ENCODE measurements at places on chromosomes 4 and X.

- DNase-seq = peak; percentile 1
Observed at GRCh38 chrX:30489323-30489722, 88.2 kb downstream of the TASL start.

DNA sequence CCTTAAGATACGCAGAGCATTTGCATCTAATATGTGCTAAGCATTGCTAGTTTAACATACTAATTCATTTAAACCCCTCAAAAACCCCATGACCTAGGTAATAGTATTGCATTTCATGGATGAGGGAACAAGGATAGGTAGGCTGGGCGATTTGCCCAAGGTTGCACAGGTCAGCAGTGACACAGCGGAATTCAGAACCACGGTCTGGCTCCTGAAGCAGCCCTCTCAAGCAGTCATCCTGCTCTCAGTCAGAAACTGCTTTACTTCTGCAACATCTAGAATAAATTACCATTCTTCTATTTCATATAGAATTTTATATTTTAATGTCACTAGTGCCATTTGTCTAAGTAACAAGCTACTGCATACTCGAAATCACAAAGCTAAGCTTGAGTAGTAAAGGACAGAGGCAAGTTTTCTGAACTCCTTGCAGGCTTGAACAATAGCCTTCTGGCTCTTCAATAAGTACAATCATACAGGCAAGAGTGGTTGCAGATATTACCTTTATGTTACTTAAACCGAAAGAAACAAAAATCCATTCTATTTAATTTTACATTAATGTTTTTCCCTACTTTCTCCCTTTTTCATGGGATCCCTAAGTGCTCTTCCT, 555 bp upstream of the SPP1 start:
- no peak for DNase-seq

DNA sequence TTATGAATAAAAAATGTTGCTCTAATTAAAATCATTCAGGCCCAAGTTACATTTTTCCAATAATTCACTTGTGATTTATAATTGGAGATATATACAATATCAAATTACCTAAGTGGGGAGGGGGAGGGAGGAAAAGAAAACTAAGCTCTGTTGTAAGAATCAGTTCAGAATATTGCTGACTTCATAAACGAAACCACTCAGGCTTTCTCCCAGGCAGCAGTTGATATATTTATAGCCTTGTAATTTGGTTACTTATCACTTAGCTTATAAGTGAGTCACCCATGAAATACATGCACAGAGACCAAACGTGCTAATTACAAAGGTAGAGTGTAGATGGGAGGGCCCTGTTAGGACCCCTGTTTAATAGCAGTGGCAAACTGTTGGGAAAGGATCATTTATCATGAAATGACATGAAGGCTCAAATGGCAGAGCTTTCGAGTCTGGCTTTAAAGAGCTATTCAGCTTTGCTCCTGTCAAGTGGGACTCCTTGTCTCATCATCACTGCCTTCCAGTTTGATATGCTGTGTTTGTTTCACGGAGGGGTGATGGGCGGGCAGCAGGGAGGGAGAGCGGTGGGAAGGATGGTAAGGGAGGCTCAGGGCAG, 105.6 kb upstream of the PGRMC2 start:
- peak; percentile 55 for DNase-seq

GRCh38 chrX:109716431-109717028, 16.5 kb downstream of the ACSL4 start:
- DNase-seq = peak; percentile 16

- DNase-seq = no peak
Observed at GRCh38 chr4:34139346-34139745, 2105.0 kb downstream of the ARAP2 start.

DNA sequence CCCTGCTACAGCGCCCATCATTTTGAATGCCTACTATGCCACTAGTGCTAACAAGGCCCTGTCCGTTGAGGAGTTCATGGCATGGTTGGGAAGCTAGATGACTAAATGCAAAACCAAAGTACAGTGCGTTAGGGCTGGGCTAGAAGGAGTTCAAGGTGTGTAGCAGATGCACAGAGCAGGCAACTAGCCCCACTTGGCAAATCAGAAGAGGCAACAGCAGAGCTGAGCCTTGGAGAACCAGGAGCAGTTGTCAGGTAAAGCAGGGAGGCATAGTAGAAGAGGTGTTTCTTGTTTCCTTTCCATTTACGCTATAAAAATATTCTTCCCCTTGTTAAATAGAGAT, 146.6 kb upstream of the CPEB2 start:
- no peak for DNase-seq

GRCh38 chr4:56086073-56086541, 137.4 kb downstream of the CEP135 start:
- DNase-seq = no peak

DNA sequence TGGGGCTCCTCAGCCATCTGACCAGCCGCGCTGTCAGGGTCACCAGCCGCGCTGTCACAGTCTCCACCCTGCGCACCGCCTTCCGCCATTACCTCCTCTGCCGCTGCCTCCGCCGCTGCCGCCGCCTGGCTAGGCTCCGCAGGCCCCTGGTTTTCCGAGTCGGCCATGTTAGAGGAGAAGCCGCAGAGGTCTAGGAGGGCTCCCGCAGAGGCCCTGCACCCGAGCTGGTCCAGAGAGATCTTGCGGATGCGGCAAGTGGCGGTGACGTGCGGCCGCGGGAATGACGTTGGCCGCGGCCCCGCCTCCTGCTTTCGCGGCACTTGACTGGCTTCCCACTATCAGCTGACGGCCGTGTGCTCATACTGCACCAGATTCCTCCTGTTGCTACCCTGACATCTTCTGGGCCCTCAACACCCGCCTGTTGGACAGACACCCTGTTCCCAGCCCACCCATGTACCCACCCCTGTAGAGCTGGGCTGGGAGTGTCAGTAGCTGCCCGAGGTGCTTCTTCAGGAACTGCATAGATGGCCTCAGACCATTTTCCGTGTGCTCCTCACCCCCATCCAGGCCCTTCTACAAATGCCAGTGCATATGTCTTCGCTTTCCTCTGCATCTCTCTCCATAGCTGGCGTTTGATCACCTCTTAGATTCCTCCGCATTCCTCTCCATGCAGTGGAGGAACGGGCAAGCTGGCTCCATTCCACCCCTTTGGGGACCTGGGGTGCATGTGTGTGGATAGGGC, at the start of gene NAP1L5:
Gene NAP1L5 (minus strand): TSS at position 242 of the 742 bp plus-strand sequence. CDS start 75 bp downstream, at position 167.
- peak; percentile 80 for DNase-seq

- DNase-seq = peak; percentile 46
Observed at GRCh38 chr4:15774020-15774420, 4.1 kb upstream of the CD38 start.
